Fibroblast of mammary gland (primary cell): ENCODE measurements at places on chromosomes 11 and 22.

DNA sequence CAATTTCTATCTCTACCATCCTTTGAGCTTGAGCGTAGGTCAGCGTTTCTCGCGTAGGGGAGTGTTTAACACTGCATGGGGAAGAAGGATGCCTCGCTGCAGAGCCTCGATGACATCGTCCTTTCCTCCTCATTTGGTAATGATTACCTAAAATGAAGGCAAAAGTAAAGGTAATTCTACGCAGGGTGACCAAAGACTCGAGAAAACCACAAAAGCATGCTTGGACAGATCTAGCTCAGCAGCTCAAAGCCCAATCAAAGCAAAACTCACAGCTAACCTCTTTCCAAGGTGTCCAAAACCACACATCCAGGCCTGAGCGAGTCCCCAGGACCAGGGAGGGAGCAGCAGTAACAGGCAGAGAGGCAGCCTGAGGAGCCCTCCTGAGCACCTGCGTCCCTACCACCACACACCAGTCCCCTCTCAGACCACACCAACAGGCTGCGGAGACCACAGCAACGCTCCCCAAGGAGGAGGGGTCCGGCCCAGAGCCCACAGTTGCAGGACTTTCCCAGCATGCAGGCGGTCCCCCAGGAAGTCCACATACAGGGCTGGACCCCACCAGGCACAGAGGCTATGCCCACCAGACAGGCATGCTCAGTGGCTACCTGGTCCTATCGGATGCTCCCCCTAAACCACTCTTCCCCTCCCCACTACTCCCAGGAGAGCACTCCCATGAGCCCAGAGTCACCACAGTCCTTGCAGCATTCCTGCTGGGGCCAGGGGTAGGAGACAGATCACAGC is 3.3 kb downstream of the BRD1 start:
- DNase-seq: no peak

GRCh38 chr11:2652333-2653197 is 47.2 kb downstream of the KCNQ1OT1 start:
- no peak for DNase-seq

GRCh38 chr22:47594836-47595521 is 832.5 kb downstream of the TBC1D22A start:
- no peak for DNase-seq

- no peak for DNase-seq
Measured at GRCh38 chr11:75894036-75894585, 79.1 kb downstream of the UVRAG start.

GRCh38 chr22:17990942-17991341 is 33.4 kb downstream of the MICAL3 start:
- no peak for DNase-seq

DNA sequence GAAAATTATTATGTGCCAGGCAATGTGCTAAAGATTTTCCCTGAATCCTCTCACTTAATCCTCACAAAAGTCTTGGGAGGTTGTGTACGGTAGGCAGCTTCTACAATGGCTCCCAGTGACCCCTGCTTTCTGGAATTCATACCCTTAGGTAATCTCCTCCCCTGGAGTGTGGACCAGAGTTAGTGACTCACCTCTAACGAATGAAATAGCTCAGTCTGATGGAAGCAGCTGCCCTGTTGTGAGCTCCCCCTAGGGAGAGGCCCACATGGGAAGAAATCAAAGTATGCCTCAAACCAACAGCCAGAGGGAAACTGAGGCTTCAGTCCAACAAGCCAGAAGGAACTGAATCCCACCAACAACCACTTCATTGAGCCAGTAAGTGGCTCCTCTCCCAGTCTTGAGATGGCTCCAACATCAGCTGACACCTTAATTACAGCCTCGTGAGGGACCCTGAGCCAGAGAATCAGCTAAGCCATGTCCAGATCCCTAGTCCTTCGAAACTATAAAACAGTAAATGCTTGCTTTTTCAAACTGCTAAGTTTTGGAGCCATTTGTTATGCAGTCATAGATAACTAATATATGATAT is 98.9 kb upstream of the ISX start:
- no peak for DNase-seq

- DNase-seq: no peak
Measured at GRCh38 chr11:87908086-87908485, 267.2 kb downstream of the RAB38 start.

DNA sequence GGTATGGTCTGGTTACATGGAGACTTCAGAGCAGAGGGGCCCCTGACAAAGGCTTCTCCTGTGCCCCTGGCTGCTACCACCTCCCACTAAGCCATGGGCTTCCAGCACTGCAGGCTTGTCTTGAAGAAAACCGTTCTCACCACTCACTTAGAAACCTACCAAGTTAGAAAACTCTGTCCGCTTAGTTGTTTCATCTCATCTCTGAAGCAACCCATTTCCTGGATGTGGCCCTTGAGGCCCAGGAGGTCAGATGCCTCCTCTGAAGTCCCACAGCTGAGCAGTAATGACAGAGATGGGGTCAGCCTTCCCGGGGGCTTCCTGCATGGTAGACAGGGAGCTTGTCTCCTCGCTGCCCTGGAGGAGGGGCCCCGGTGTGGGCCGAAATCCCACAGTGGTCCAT is 12.9 kb downstream of the CSF2RB start:
- DNase-seq: no peak

GRCh38 chr11:27514558-27514957 is 8.0 kb upstream of the LIN7C start:
- DNase-seq: peak; percentile 55

DNA sequence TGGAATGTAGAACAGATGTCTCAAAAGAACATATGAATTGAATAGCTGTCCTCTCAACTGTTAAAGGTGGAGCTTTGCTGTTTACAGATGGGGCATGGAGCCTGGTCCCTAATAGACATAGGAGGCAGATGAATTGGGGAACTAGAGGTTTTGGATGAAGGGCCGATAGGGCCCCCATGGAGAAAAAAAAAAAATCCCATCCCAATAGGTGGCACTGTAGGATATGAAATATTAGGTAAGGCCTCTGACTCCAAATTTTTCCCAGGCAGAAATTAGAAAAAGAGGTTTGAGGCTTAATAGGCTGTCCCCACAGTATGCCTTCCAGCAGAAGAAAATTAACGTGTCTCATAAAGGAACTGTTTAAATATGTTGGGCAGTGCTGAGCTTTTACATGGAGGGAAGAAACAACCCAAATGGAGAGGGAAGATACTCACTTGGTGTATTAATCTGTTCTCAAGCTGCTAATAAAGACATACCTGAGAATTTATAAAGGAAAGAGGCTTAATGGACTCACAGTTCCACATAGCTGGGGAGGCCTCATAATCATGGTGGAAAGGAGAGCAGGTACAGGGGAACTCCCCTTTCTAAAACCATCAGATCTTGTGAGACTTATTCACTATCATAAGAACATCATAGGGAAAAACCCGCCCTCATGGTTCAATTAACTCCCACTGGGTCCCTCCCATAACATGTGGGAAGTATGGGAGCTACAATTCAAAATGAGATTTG is 30.1 kb upstream of the TMEM45B start:
- peak; percentile 16 for DNase-seq

DNA sequence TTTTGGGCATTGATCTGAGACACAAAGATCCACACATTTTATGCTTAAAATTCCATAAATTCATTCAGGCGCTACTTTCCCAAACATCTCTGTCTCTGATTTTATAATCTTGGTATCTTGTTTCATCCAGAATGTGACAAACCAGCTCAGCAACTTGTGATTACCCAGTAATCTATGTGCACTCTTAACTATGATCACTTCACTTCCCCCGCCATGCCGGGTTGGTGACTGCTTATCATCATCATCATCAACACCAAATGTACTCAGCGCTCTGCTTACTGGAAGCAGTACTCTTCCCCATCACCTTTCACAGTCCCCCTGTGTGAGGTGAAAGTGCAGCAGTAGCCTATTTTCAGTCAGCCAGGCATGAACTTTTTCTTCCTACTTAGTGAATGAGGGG is 15.2 kb upstream of the MMP7 start:
- no peak for DNase-seq

DNA sequence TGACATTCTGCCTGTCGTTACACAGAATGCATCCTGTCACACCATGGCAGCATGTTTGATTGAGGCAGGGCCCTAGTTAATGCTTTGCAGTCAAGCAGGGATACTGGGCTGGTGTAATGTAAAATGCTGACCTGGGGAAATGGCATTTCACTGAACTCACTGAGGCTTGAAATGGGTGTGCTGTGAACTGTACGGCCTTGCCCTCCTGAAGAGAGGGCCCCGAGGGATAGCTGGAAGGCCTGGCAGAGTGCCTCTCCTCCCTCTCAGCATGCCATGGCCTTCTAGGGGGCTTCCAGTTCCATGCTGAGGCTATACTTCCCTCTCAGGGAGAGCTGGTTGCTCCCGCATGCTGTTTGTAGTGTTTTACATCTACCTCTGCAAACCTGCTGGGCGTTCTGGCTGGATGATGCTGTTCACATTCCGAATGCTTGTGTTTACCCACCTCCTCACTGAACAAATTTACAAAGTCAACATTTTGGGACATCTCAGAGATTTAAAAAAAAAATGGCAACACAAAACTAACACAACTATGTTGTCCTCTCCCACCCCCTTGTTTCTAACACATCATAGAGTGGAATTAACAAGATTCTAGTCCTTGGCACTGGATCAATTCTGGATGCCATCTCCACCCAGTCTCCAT is 416.7 kb upstream of the CADM1 start:
- DNase-seq: no peak

GRCh38 chr11:36684840-36685801 is 87.1 kb upstream of the RAG2 start:
- no peak for DNase-seq

DNA sequence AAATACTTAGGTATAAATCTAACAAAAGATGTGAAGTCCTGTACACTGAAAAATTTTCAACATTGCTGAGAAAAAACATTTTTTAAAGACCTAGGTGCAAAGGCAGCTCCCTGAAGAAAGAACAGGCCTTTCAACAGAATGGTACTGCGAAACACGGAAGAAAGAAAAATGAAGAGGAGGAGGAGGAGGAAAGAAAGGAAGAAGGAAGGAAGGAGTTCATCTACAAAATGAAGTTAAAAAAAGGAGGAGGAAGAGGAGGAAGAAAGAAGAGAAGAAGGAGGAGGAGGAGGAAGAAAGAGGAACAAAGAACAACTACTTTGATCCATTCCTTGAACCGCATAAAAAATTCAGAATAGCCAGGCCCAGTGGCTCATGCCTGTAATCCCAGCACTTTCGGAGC is 29.5 kb downstream of the DGCR2 start:
- DNase-seq: no peak

- peak; percentile 52 for DNase-seq
Measured at GRCh38 chr11:79428406-79428805, 12.4 kb downstream of the TENM4 start.

DNA sequence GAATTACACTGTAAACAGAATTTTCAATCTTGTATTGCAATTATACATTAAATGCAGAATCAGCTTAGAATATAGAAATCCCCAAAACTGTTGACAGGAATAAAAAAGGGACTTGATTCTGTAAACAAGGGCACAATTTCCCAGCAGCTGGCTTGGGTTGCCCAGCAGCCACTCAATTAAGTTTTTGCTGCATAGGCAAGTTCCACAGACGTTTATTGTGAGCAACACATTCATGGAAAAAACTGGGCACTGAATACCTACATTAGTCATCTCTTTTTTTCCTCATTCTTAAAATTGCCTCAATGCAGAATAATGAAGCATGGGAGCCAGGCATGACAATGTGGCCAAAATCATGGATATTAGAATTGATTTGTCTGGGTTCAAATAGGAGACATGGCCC is 421.8 kb upstream of the ANO5 start:
- no peak for DNase-seq

DNA sequence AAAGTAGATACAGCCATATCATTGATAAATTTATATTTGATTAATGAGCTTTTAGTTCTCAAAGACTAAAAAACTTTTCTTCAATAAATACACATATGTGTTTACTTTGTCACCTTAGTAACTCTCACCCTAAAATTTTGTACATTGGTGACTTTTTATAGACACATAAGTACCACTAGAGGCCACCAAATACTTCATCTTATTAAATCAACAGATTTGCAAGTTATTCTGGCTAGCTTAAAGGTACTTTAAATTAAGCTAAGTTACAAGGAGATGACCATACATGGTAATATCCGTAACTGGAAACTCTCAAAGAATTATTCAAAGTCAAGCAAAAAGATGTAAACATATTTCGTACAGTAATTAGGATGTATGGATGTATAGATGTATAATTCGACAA is 112.2 kb downstream of the SBF2 start:
- DNase-seq: peak; percentile 59

DNA sequence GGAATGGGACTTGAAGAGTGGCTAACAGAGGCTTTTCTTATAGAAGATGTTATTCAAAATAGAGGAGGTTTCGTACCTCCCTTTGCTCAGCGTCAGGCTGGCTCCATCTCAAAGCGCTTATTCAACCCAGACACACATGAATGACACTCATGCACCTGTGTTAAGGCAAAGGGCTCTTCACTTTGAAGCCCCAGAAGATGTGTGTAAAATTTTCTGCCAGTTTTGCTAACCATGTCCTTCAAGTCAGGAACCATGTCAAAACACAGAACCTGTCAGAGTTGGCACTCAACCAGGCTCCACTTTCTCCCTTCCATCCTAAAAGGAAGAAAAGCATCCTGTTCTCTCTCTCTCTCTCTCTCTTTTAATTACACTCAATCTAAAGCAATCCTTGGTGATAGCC is 352.8 kb upstream of the NARS2 start:
- no peak for DNase-seq

DNA sequence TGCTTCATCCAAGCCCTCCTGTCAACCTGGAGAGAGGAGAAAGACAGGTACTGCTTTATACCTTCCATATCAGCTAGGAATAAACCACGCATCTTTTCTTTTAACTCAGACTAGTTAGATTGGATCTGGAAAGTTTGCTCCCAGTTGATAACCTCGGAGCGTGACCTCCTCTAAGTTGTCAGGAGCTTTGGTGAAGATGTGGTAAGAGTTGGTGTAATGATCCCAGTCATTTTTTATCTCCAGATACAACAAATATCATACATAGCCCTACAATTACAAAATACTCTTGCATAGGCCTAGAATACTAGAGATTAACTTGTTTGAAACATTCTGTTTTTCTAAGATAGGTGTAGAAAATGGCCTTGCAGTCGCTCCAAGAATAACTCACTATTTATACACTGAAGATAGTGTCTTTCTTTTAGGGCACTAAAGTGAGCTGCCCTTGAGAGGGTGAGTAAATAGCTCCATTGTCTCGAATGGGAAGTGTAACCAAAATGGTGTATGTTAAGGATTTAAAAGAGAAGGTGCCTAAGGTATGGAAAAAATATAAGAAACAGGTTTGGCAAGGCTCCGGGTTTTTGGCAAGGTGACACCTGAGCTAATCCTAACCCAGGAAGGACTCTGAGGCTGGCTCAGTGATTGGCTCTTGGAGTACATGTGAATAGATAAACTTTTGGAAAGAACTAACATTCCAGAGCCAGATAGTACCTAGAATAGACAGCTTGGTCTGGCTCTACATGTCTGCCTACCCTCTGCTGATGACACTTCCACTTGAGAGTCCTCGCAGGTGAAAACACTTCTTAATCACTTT is 59.4 kb downstream of the GLYATL1 start:
- no peak for DNase-seq

- DNase-seq: no peak
Measured at GRCh38 chr11:26703411-26704191, 18.3 kb downstream of the SLC5A12 start.
